ENCODE measurements at places on chromosomes 11 and 22.

DNA sequence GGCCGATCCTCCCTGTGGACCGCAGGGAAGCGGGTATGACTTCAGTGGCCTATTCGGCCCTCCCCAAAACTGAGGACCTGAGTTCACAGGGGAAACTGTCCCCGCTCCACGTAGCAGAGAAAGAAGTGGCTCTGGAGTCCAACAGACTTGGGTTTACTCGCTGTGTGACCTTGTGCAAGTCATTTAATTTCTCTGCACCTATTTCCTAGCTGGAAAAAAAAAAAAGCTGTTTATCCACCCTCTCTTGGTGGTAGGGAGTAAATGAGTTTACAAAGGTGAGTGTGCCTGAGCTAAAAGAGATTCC lies 2.2 kb downstream of the SPON1 start:
- H3K27me3 ChIP-seq = peaks cover 81% of the 10 kb centered on the region
- H3K27ac ChIP-seq = no peak overlapping the region
- DNase-seq = no peak
- peaks cover 19% of the 10 kb centered on the region for H3K4me1 ChIP-seq
- H3K36me3 ChIP-seq = no peaks in the 10 kb centered on the region
- no peak overlapping the region for H3K4me3 ChIP-seq

GRCh38 chr11:113350336-113351067 lies 36.1 kb downstream of the TTC12 start:
- no peak overlapping the region for H3K4me3 ChIP-seq
- no peak overlapping the region for H3K27ac ChIP-seq
- H3K4me1 ChIP-seq = no peaks in the 10 kb centered on the region
- H3K27me3 ChIP-seq = no peaks in the 10 kb centered on the region
- no peak for DNase-seq

- H3K27me3 ChIP-seq = peaks cover 33% of the 10 kb centered on the region
- no peaks in the 10 kb centered on the region for H3K36me3 ChIP-seq
- H3K4me1 ChIP-seq = no peaks in the 10 kb centered on the region
- peak; percentile 12 for DNase-seq
- H3K27ac ChIP-seq = no peak overlapping the region
- H3K4me3 ChIP-seq = no peak overlapping the region
These were observed 7.9 kb downstream of the GRAP2 start for GRCh38 chr22:39908737-39909136.

DNA sequence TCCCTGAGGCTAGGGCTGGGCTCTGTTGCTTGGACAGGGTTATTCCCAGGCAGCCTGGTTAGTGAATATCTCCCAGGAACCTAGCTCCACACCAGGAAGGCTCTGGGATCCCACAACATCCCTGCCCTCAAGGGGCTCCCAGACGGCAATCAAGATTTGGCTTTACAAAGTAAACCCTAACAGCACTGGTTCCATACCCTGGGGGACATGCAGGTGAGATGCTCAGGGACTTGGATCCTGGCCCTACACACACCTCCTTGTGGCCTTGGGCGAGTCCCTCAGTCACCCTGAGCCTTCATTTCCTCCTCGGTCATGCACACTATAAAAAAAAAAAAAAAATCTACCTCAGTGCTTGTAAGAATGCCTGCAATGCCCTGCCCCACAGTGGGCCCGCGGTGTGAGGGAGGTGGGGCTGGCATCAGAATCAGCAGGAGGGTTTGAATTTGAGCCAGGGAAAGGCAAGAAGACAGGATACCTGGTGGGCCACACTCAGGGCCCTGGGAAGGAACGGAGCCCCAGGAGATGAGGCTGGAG lies 86.3 kb downstream of the MORC2 start:
- no peak overlapping the region for H3K4me3 ChIP-seq
- H3K27ac ChIP-seq = no peak overlapping the region
- no peaks in the 10 kb centered on the region for H3K27me3 ChIP-seq
- no peaks in the 10 kb centered on the region for H3K36me3 ChIP-seq

- no peaks in the 10 kb centered on the region for H3K27me3 ChIP-seq
- no peak for DNase-seq
- H3K4me3 ChIP-seq = no peak overlapping the region
- no peaks in the 10 kb centered on the region for H3K4me1 ChIP-seq
These were observed 38.9 kb downstream of the GRIA4 start for GRCh38 chr11:105648762-105649161.

GRCh38 chr11:41414771-41415440 lies 44.5 kb downstream of the LRRC4C start:
- no peaks in the 10 kb centered on the region for H3K27me3 ChIP-seq
- no peaks in the 10 kb centered on the region for H3K4me1 ChIP-seq
- H3K27ac ChIP-seq = no peak overlapping the region
- no peaks in the 10 kb centered on the region for H3K36me3 ChIP-seq
- no peak for DNase-seq

- peaks cover 12% of the 10 kb centered on the region for H3K4me1 ChIP-seq
- H3K27ac ChIP-seq = no peak overlapping the region
- peaks cover 54% of the 10 kb centered on the region for H3K27me3 ChIP-seq
- H3K4me3 ChIP-seq = no peak overlapping the region
These were observed 41.6 kb downstream of the BUD13 start for GRCh38 chr11:116731097-116731761.

- H3K36me3 ChIP-seq = no peaks in the 10 kb centered on the region
- no peak within 1 kb of the TSS for H3K27ac ChIP-seq
- H3K4me3 ChIP-seq = no peak within 1 kb of the TSS
- no peaks in the 10 kb centered on the region for H3K4me1 ChIP-seq
These were observed at the start of gene MMP3 for GRCh38 chr11:102843489-102843888. Gene MMP3, minus strand, starts transcription at chr11:102843609. Its CDS starts 63 bp downstream, at chr11:102843546.

DNA sequence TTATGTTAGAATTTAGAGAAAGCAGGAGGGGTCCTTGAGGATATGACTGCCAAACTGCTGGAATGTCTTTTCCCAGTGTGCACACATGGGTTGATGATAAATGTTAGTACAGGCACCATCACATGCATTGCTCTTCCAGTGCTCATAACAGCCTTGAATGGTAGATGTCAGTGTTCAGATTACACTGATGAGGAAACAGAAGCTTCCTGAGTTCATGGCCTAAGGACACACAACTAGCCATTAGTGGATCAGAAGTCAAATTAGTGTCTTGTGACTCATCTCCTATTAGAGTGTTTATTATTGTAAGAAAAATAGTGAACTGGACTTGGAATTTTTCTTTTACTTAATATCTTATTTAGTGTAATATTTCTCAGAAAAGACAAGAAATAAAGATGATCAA lies 241.5 kb downstream of the DDX10 start:
- H3K27ac ChIP-seq = peak overlapping the region; percentile 7
- H3K36me3 ChIP-seq = no peaks in the 10 kb centered on the region
- peak; percentile 91 for DNase-seq
- no peaks in the 10 kb centered on the region for H3K4me1 ChIP-seq

- H3K4me1 ChIP-seq = peaks cover 66% of the 10 kb centered on the region
- H3K36me3 ChIP-seq = no peaks in the 10 kb centered on the region
- no peaks in the 10 kb centered on the region for H3K27me3 ChIP-seq
- H3K4me3 ChIP-seq = peak overlapping the region; percentile 61
- DNase-seq = peak; percentile 56
These were observed 24.4 kb downstream of the RTN4R start for GRCh38 chr22:20243537-20244249.

DNA sequence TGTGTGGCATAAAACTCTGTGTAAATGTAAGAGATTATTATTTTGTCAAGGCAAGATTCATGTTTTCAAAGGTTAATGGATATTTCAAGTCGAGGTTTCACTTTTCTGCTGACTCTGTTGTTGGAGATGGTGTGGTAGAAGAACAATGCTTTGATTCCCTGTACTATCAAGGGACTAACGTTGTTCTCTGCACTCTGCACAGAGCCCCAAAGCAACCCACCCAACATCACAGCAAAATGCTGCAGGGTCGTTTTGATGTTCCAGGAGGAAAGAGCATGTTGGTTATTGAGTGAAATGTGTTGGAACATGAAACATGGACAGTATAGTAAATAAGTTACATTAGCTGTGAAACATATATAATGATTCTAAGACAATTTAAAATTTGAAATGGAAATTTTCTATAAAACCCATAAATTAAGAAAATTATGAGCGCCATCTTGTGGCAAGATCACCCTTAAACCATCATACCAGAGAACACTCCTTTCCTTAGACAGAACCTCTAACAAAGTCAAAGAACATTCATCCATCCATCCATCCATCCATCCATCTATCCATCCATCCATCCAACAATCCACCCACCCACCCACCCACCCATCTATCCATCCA lies 164.4 kb upstream of the ZBED5 start:
- no peak overlapping the region for H3K4me3 ChIP-seq
- H3K4me1 ChIP-seq = no peaks in the 10 kb centered on the region
- H3K27me3 ChIP-seq = no peaks in the 10 kb centered on the region
- no peaks in the 10 kb centered on the region for H3K36me3 ChIP-seq
- no peak overlapping the region for H3K27ac ChIP-seq

GRCh38 chr11:27280140-27280539 lies 82.9 kb downstream of the CCDC34 start:
- no peak overlapping the region for H3K4me3 ChIP-seq
- no peak overlapping the region for H3K27ac ChIP-seq
- H3K27me3 ChIP-seq = no peaks in the 10 kb centered on the region
- no peaks in the 10 kb centered on the region for H3K36me3 ChIP-seq

- no peak overlapping the region for H3K27ac ChIP-seq
- H3K4me1 ChIP-seq = peaks cover 59% of the 10 kb centered on the region
- H3K27me3 ChIP-seq = no peaks in the 10 kb centered on the region
- DNase-seq = no peak
These were observed 18.4 kb downstream of the MAFF start for GRCh38 chr22:38220163-38220562.

- no peak overlapping the region for H3K4me3 ChIP-seq
- H3K36me3 ChIP-seq = peaks cover 27% of the 10 kb centered on the region
- H3K27ac ChIP-seq = no peak overlapping the region
- peak; percentile 42 for DNase-seq
- peaks cover 2% of the 10 kb centered on the region for H3K4me1 ChIP-seq
These were observed 53.3 kb downstream of the TCF20 start for GRCh38 chr22:42217019-42217751.

GRCh38 chr11:68828155-68828931 lies 13.4 kb downstream of the CPT1A start:
- H3K27ac ChIP-seq = no peak overlapping the region
- H3K27me3 ChIP-seq = no peaks in the 10 kb centered on the region
- no peak for DNase-seq
- peaks cover 21% of the 10 kb centered on the region for H3K36me3 ChIP-seq
- no peak overlapping the region for H3K4me3 ChIP-seq

DNA sequence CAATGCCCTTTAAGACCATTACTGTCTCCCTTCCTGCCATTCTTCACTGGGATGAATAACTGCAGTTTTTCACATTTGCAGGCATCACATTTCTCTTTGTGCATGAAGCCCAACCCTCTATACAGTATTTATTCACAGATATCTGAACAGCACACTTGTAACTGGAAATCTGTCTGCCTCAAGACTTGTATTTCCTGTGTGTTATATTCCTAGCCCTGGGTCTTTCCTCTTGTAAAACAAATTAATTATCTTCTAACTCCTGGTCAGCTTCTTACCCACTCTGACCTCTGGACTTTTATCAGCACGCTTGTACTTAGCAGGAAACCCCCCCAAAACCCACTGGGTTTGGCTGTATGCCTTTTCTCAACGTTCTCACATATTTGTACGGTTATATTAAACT lies 2.0 kb downstream of the CSRP3 start:
- H3K4me3 ChIP-seq = no peak overlapping the region
- H3K36me3 ChIP-seq = no peaks in the 10 kb centered on the region
- H3K27me3 ChIP-seq = peaks cover 4% of the 10 kb centered on the region
- no peaks in the 10 kb centered on the region for H3K4me1 ChIP-seq
- DNase-seq = no peak

GRCh38 chr11:109109571-109110315 lies 312.2 kb upstream of the C11orf87 start:
- no peak for DNase-seq
- H3K4me3 ChIP-seq = no peak overlapping the region
- no peak overlapping the region for H3K27ac ChIP-seq
- H3K4me1 ChIP-seq = peaks cover 2% of the 10 kb centered on the region

DNA sequence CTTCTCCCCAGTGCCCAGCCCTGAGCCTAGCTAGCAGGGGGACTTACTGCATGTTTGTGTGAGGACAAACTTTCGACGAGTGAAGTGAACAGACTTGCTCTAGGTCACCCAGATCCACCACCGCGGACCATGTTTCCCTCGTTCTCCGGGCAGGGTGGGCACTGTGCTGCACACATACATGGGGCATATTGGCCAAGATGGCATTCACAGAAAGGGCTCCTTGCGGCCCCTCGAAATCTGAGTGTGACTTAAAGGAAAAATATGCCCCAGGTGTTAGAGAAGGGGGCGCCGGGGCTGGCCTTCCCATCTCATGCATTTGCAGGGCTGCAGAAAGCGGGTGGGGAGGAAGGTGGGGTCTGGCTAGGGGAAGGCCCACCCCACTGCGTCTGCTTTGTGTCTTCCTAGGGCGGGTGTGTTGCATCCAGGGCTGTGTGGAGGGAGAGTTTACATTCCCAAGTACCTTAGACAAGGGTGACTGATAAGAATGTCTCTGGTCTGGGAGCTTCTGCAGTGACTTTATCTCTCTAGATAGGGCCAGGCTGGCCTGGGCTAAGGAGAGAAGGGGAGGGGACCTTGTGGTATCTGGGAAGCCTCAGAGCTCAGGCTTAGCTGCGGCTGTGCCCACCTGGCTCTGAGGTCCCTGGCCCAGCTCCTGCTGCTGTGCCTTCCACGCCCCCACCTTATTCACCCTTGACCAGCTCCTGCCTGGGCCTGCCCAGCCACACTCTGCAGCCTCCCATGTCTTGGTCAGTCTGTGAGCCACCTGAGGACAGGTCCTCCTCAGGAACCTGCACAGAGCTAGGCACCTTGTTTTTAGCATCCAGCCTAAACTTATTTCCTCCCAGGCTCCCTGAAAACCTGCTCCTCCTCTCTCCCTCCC lies 45.8 kb downstream of the LRRC32 start:
- no peak overlapping the region for H3K4me3 ChIP-seq
- H3K36me3 ChIP-seq = no peaks in the 10 kb centered on the region
- DNase-seq = no peak
- no peaks in the 10 kb centered on the region for H3K27me3 ChIP-seq
- H3K27ac ChIP-seq = no peak overlapping the region

GRCh38 chr11:75716659-75717058 lies 979 bp upstream of the MOGAT2 start:
- no peak overlapping the region for H3K27ac ChIP-seq
- H3K4me3 ChIP-seq = no peak overlapping the region
- peaks cover 44% of the 10 kb centered on the region for H3K27me3 ChIP-seq
- DNase-seq = no peak
- no peaks in the 10 kb centered on the region for H3K36me3 ChIP-seq

DNA sequence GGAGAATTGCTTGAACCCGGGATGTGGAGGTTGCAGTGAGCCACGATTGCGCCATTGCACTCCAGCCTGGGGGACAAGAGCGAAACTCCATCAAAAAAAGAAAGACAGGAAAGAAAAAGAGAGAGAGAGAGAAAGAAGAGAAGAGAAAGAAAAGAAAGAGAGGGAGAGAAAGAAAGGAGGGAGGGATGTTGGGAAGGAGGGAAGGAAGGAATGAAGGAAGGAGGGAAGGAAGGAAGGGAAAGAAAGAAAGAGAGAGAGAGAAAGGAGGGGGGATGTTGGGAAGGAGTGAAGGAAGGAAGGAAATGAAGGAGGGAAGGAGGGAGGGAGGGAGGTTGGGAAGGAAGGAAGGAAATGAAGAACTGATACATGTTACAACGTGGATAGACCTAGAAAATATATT lies 12.3 kb upstream of the SPINDOC start:
- no peak for DNase-seq
- no peak overlapping the region for H3K27ac ChIP-seq
- H3K4me1 ChIP-seq = peaks cover 5% of the 10 kb centered on the region
- no peak overlapping the region for H3K4me3 ChIP-seq
- no peaks in the 10 kb centered on the region for H3K36me3 ChIP-seq

GRCh38 chr11:78731027-78731426 lies 156.4 kb upstream of the NARS2 start:
- H3K27me3 ChIP-seq = no peaks in the 10 kb centered on the region
- H3K4me1 ChIP-seq = no peaks in the 10 kb centered on the region
- no peak overlapping the region for H3K4me3 ChIP-seq

- no peak overlapping the region for H3K27ac ChIP-seq
- H3K4me1 ChIP-seq = peaks cover 14% of the 10 kb centered on the region
- H3K27me3 ChIP-seq = peaks cover 25% of the 10 kb centered on the region
- no peak for DNase-seq
- H3K4me3 ChIP-seq = peak overlapping the region; percentile 73
- no peaks in the 10 kb centered on the region for H3K36me3 ChIP-seq
These were observed 689 bp downstream of the RAB39A start for GRCh38 chr11:107928767-107929507.
